ENCODE measurements at places on chromosomes 1 and 21.

- no peak for DNase-seq
These were observed 75.9 kb upstream of the SAMD13 start for GRCh38 chr1:84225646-84226045.

DNA sequence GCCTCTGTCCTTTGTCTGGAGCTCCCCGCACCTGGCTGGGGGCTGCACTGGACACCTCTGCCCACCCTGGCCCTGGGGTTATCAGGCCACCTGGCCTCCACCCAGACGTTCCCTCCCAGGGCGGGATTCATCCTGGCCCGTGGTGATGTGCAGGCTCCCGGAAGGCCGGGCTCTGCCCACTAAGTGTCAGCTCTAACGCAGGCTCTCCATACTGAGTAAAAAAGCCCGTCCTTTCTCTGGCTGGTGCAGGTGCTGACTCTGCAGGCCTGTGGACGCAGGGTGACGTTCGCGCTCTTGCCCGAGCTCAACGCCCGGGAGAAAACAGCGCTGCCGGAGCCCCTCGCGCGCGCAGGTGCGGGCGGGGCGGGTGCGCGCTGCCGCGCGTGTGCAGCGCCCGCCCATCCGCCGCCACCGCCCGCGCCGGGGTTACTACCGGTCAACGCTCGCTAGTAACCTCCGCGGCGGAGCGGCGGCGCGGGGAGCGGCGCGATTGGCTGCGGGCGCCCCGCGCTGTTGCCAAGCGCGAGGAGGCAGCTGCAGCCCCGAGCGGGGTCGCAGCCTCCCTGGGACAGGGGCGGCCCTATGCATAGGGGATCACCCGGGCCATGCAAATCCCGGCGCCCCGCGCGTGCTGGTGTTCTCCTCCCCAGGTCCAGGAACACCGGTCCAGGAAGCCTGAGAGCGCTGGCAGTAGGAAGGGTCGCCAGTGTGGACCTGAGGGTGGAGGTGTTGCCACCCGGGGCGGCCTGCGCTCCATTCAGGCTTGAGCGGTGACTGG is 15.7 kb downstream of the ABCG1 start:
- peak; percentile 81 for DNase-seq

- DNase-seq: no peak
These were observed 39.6 kb upstream of the ARHGAP29 start for GRCh38 chr1:94276988-94277434.

DNA sequence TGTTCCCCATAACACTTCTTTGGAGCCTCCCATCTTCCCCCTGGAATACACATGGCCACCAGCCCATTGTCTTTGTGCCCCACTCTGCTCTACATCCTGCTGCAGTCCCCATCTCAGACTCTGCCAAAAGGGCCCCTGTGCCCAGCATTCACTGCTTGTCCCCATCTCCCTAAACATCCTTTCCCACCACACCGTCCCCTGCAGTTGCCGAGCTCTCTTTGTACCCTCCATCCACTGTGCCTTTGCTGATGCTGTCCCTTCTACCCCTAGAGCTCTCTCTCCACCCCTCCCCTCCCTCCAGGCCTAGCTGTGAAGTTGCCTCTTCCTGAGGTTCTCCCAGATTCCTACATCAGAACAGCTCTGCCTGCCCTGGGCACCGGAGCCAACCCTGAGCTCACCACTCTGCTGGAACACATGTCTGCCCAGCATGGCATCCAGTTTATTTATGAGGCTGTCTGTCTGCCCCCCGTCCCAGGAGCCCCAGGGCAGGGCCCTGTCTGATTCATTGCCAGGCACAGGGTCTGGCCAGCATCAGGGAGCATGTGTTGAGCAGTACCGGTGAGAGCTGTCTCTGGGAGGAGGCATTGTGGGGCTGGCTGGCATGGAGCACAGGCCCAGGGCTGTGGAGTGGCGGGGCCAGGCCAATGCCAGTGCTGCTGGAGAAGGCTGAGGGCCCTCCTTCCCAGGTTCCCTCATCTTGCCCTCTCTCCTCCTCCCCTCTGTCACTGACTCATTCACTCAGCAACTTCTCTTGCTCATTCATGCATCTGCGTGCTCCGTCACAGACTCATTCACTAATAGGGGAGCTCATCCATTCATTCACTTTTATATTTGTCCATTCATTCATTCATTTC is 28.8 kb downstream of the EDN2 start:
- no peak for DNase-seq

GRCh38 chr21:15001857-15002606 is 62.8 kb downstream of the NRIP1 start:
- no peak for DNase-seq

DNA sequence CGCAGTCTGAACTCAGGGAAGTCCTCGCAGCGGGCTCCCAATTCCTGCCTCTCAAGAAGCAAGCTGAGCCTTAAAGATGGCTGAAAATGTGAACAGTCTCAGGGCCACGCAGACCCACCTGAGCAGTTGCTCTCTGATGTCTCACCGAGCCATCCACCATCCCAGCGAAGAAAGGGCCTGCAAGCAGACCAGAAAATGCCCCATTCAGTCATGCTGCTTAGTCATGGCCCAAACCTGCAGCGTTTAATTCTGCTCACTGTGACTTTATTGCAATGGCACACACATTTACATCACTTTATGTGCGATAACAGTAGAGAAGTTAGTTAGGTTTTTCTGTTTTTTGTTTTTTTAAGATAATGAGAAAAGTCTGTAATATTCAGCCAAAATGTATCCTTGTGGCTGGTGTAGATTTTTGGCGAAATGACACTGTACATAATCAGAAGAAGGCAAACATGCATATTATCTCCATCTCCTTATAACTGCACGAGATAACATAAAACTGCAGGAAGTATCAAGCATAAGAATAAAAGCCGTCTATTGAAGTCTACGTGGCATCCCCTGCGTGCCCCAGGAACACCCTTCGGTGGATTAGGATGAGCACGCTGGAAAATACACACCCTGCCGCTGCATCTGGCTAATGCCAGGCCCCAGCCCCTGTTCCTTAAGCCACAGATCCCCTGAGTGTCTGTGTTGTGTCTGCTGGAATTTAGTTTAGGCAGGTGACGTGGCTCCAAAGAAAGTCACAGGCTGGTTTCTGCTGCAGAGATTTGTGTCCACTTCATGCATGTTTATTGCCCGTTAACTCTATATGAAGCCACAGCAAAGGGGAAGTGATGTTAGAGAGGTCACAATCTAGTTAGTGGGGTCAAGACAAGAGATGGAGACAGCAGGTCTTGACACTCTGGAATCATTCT is 119.8 kb upstream of the IRF2BP2 start:
- no peak for DNase-seq

GRCh38 chr1:165403835-165404482 is 41.0 kb downstream of the RXRG start:
- peak; percentile 66 for DNase-seq

DNA sequence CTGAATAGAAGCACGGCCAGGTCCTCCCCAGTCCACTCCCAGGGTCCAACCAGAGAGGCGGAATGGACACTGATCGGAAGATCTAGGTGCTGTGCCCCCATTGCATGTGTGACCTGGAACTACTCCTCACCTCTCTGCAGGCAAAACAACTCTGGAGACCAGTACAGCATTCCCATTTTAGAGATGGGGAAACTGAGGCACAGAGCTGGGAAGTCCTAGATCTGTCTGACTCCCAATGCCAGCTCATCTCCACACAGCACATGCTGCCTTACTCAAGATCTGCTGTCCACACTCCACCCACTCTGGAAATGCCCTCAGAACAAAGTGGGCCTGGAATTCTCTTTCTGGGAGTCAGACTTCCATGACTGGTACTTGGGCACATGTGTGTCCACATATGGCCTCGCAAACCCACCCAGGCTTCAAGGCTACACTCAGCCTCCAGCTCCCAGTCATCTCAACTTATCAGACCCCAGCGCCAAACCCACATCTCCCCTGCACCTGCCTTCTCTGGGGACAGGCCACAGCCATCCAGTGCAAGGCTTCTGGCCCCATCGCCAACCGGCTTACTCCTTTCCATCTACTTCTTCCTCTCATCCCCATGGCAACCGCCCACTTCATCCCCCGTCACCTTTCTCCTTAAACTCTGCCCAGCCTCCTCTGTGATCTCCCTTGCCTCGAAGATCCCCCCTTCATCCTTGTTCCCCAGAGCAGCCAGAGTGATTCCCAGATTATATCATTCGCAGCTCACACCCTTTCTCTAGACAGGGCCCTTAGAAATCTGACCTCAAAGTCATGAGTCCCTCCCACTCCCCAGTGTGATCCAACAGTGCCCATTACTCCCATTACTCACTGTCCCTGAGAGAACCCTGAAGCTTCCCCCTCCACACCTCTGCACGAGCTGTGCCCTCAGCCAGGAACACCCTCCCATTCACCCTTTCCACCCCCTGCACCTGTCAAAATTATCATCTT is 2.7 kb downstream of the COL8A2 start:
- no peak for DNase-seq

DNA sequence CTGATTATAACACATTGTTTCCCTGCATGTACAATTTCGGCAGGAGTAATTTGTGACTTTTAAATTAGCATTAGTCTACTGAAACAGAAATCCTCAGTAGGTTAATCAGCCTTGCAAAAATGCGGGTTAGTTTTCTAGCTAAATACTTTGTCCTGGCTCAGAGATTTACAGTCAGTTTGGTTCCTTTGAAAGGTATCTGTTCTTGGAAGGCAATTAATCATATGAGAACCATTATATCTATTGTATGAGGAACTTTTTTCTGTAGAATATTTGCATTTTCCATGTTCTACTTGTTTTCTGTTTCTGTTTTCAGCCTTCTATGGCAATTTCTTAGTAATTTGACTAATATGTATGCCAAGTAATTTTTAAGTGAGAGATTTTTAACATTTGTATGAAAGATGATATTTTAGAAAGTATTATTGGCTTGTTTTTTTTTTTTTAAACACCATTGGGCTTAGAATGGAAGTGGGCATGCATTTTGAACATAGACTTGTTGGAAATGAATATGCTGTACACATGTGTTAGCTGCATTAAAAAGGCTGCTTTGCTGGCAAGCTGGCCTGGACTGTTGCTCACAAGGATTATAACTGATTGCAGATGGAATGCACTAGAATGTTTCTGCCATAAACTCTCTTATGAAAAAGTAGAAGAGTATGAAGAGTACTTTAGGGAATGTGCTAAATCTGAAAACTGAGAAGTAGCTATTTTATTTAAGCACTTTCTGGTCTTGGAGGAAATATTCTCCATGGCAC is 26.2 kb downstream of the KIF1B start:
- DNase-seq: no peak

- no peak for DNase-seq
These were observed 11.0 kb upstream of the KIAA0040 start for GRCh38 chr1:175203570-175204068.

DNA sequence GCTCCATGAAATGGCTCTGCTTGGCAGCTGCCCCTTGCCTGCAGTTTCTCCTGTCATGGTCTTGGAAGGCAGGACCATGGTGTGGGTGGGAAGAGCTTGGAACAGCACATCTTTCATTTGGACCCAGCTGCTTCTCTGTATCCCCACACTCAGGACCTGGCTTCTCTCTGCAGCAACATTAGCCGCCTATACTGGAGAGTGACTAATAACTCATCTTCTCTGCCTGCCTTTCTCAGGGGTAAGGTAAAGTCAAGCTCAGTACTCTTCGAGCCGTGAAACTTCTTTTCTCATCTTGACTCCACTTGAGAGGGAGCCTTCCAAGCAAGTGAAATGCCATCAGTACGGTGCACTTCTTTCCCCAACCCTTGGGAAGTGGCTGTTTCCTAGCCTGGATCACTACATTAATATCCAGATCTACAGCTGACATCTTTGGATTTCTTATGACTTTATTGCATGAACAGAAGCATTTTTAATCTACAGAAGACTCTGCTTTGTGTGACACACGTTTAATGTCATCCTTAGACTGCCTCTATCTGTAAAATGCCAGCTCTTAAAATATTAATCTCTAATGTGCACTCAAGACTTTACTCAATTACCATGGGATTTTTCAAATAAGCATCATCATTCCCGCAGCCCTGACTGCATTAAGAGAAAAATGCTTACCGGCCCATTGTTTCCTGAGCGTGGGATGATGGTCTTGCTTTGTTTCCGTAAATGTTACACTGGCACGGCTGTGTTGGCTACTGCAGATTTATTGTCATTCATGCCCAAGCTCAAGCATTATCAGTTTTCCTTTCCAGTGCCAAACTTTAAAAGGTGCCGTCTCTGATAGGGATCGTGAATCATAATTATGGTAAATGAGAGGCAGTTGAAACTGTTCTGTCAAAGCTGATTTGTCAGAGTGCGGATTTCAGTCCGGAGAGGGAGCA is 242.9 kb downstream of the HHAT start:
- no peak for DNase-seq

GRCh38 chr1:216793303-216793702 is 70.1 kb upstream of the ESRRG start:
- DNase-seq: no peak

GRCh38 chr1:216721062-216721461 is 2.2 kb downstream of the ESRRG start:
- no peak for DNase-seq

DNA sequence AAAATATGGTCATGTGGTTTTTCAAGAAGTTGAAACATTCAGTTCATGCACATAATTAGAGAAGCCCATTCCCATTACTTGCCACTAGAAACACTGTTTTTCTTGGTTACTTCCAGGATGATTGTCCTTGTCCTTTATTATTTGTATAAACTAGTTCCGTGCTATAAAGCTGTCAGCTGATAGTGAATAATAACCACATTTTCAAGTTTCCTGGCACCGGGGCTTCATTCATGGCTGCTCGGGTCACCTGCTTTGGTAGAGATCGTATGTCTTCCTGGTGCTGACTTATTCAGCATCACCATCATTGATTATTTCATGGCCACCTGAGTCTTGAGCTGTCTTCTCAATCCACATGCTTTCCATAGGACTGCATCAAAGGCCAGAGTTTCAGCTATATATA is 62.9 kb upstream of the ZNF326 start:
- no peak for DNase-seq

DNA sequence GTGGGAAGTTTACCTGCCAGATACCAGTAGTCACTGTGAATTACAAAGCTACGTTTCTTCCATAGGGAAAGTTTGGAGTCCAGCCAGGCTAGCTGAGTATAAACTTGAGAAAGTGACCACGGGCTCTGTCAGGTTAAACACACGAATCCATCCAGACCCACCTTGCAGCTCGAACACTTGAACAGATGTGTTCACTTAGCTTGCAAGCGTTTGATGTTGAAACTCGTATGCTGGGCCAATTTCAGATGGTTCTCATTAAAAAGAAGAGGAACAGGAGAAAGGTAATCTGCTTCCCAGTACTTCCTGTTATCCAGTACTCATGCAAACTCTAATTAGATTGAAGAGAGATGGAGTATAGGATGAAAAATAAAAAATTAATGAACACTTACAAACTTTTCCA is 636.4 kb downstream of the SMYD3 start:
- DNase-seq: no peak

DNA sequence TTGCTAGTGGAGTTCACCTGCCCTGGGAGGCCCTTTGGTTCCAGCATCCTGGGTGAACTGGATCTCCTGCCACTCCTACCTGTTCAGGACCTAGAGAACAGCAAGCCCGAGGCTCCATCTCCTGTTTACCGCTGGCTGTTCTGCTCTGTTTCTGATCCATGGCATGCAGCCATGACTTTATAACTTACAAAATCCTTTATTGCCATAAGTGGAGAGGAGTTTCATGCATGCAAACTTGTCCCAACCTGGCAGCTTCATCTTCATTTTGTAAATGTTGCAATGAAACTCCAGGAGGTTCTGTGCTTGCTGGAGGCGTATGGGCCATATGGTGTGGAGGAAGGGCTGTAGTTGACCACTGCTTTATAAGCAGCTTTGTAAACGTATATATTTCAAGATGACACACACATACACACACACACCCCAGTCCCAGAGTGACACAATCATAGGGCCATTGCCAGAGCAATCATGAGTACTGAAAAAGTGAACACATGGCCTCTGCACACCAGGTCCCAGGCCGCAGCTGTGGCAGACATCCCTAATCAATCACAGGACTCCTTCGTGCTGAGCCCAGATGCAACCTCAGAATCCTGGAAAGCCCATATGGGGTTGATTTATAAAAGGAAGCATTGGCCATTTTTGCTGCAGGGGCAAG is 69.0 kb downstream of the UBIAD1 start:
- DNase-seq: no peak
